T-helper 17 cell (primary cell): ENCODE measurements at places on chromosomes 13 and 19.

DNA sequence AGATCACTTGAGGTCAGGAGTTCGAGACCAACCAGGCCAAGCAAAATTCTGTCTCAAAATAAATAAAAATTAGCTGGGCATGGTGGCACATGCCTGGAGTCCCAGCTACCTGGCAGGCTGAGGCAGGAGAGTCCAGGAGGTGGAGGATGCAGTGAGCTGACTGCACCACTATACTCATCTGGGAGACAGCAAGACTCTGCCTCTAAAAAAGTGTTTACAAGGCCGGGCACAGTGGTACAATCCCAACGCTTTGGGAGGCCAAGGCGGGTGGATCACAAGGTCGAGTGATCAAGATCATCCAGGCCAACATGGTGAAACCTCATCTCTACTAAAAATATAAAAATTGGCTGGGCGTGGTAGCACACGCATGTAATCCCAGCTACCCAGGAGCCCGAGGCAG, 4.2 kb upstream of the DAPK3 start:
- no peak for DNase-seq

GRCh38 chr19:46413262-46414031, at the start of gene CCDC8:
Gene CCDC8 (minus strand): TSS chr19:46413564. CDS start chr19:46412810, 754 bp downstream.
- DNase-seq = no peak

DNA sequence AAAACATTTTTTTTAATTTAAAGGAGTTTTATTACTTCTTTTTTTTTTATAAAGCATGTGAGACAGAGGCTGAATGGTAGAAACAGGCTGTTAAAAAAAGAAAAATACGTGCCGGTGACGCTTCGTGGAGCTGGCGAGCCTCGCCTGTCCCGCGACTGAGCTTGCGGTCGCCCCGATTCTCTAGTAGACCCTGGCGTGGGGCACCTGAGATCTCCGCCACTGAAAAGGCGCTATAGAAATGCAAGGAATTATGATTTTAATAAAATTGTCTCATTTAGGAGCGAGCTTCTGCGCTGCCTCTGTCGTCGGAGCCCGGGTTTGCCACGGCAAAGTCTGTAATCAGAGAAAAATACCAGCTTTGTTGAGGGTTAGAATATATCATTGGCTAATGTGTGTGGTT, 18.4 kb downstream of the NFIX start:
- no peak for DNase-seq

- DNase-seq = no peak
Observed at GRCh38 chr19:49491030-49491803, 3.8 kb downstream of the RPL13A start.

GRCh38 chr13:62371737-62372136, 956.1 kb upstream of the PCDH20 start:
- DNase-seq = no peak
